ENCODE measurements at places on chromosomes 11 and 22. TPM values are rescaled to one million over a fixed set of nuclear protein-coding genes. Genes with fewer than 3 reads are reported as not detected.

DNA sequence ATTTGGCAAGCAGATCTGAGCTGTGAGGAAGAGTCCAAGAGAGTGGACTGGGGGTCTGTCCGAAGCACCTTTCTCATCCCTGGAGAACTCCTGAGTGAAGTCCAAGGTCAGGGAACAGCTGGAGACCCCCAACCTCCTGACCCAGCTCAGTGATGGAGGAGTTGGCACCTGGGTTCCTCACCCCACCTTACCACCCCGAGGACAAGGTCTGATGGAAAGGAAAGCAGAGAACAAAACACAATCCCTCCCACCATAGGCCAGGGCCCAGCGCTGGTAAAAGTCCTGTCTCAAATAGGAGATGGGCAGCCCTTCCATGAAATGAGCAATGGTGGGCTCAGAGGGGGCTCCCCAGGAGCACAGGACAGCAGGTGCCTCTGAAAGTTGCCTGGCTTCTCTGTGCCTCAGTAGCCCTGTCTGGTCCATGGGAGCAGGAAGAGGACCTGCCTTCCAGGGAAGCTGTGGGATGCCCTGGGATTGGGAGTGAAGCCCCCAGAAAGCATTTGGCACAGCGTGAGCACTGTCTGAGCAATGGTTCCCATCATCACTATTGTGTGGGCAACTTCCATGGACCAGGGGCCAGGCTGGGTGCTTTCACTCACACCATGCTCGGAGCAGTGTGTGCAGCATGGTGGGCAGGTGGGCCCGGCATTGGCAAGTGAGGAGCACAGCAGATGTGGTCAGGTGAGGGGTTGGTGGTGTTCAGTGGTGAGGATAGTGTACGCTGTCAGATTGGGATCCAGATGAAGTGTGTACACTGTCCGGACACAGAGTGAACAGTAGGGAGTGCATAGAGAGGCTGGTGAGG is 7.5 kb downstream of the TRIM29 start:
- no peak for DNase-seq
- H3K36me3 ChIP-seq: no peaks in the 10 kb centered on the region
- no peaks in the 10 kb centered on the region for H3K4me1 ChIP-seq
- H3K27ac ChIP-seq: no peak overlapping the region
- H3K27me3 ChIP-seq: no peaks in the 10 kb centered on the region

- no peak overlapping the region for H3K27ac ChIP-seq
- no peaks in the 10 kb centered on the region for H3K36me3 ChIP-seq
- no peaks in the 10 kb centered on the region for H3K27me3 ChIP-seq
- no peaks in the 10 kb centered on the region for H3K4me1 ChIP-seq
These were observed 298.7 kb downstream of the SHANK2 start for GRCh38 chr11:70953720-70954119.

- DNase-seq: no peak
- no peaks in the 10 kb centered on the region for H3K36me3 ChIP-seq
- no peak overlapping the region for H3K27ac ChIP-seq
- no peak overlapping the region for H3K4me3 ChIP-seq
- H3K27me3 ChIP-seq: no peaks in the 10 kb centered on the region
These were observed 148.1 kb downstream of the FAM76B start for GRCh38 chr11:95641495-95641894.

IL10RA gene
- not detected for total RNA-seq

DNA sequence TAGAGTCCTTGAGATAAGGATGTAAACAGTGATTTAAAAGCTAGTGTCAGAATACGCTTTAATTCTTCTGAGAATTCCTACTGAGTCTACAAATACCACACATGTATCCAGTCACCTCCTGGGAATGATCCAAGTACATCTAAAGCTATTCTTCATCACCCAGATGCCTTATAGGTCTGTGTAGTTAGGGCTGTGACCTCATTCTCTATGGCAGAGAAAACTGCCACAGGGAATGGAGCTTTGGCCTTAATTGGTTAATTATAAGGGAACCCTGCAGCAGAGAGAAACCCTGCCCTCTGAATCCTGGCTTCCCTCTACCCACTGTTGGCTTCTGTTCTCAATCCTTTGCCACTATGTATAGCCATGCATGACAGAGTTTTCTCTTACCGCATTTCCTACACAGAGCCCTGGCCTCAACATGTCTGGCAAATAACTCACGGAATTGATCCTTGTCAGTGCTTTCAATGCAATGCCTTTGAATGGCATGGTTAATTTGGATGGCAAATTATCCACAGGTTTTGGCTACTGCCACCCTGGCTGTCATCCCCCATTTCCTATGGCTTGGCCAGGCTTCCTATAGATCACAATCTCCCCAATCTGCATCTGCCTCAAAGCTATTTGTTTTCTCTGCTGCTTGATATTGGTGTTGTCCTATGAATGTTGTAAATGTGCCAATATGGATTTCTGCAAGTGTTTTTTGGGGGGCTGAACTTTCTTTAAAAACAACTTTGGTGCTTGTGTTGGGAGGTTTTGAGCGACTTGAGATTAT is 2.9 kb downstream of the DIXDC1 start:
- H3K4me3 ChIP-seq: no peak overlapping the region
- peaks cover 71% of the 10 kb centered on the region for H3K4me1 ChIP-seq

SLC22A6 gene
- not detected for total RNA-seq

DNA sequence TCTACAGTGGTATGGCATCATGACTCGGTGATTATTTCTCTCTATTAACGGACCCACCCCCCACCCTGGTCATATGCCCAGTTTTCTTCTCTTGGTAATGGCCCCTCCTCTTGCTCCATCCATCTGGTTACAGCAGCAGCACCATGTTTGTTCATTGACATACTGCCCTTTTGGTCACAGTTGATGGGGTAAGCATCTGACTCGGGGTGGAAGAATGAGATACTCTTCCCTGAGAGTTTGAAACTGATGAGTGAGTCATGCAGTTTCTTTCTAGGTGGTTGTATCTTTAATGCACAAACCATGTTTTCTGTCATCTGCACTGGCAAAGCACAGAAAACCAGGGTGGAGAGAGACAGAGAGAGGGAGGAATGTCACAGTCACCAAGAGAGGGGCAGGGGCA is 126.0 kb downstream of the SYN3 start:
- H3K4me1 ChIP-seq: no peaks in the 10 kb centered on the region
- H3K4me3 ChIP-seq: no peak overlapping the region
- no peak overlapping the region for H3K27ac ChIP-seq
- H3K27me3 ChIP-seq: no peaks in the 10 kb centered on the region
- no peak for DNase-seq
- H3K36me3 ChIP-seq: no peaks in the 10 kb centered on the region

DNA sequence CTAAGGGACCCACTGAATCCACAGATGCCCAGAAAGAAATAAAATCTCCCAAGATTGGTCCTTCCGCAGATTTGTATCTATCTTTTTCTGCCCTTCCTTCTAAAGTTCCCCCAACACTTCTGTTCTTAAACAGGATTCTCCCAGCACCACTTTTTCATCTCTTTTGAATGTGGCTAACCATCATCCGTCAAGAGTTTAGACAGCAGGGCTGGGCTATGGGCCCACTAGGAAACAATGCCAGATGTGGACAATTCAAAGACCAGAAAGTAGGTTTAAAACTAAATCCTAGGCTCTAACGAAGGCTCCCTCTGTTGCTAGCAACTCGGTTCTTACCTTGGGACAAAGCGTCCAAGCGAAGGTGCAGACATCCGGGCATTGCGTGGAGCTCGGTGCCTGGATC is 100.0 kb downstream of the AMBRA1 start:
- DNase-seq: no peak
- peaks cover 7% of the 10 kb centered on the region for H3K36me3 ChIP-seq
- no peaks in the 10 kb centered on the region for H3K27me3 ChIP-seq
- no peak overlapping the region for H3K4me3 ChIP-seq

DNA sequence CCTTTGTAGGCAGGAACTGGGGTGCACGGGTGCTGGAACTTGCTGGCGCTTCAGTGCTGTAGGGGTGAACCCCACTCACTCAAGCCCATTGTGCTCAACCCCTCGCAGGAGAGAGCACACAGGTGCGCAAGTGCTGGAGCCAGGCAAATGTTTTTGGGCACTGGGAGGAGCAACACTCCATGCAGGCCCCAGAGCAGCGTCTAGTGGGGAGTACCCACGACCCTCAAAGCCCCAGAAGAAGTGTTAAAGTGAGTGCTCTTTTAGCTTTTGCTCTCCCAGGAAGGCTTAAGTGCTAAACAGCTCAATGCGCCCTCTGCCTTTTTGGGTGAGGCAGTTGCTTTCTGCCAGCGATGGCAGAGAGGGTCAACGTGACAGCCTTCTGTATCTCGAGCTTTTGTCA is 282.2 kb upstream of the ARHGAP42 start:
- H3K36me3 ChIP-seq: no peaks in the 10 kb centered on the region
- no peak overlapping the region for H3K4me3 ChIP-seq
- DNase-seq: no peak
- H3K4me1 ChIP-seq: peaks cover 28% of the 10 kb centered on the region
- H3K27ac ChIP-seq: peak overlapping the region; percentile 81
- H3K27me3 ChIP-seq: no peaks in the 10 kb centered on the region

GRCh38 chr22:25374869-25375268 is 155.4 kb downstream of the CRYBB2 start:
- peaks cover 83% of the 10 kb centered on the region for H3K36me3 ChIP-seq
- H3K27ac ChIP-seq: no peak overlapping the region
- no peak for DNase-seq
- H3K4me1 ChIP-seq: no peaks in the 10 kb centered on the region

DNA sequence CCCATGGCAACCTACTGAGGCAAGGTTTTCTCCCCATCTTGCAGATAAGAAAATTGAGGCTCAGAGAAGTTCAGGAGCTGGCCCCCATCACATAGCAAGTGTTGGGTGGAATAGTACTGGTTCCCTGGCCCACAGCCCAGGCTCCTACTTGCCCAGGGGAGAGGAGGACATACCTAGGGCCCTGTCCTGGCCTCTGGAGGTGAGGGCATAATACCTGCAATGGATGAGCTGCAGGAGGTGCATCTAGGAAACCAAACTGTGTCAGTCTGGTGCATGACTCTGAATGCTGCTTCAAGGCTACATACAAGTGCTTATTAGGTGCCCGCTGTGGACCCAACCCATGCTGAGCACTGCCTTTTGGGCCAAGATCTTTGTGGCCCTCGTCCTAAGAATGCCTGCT is 40.0 kb upstream of the TPBGL start:
- H3K27me3 ChIP-seq: no peaks in the 10 kb centered on the region
- DNase-seq: no peak
- H3K27ac ChIP-seq: no peak overlapping the region
- peaks cover 9% of the 10 kb centered on the region for H3K4me1 ChIP-seq
- H3K36me3 ChIP-seq: no peaks in the 10 kb centered on the region

- H3K27ac ChIP-seq: no peak overlapping the region
- H3K4me3 ChIP-seq: no peak overlapping the region
- H3K36me3 ChIP-seq: no peaks in the 10 kb centered on the region
- no peaks in the 10 kb centered on the region for H3K27me3 ChIP-seq
- no peaks in the 10 kb centered on the region for H3K4me1 ChIP-seq
These were observed 613.2 kb upstream of the CHORDC1 start for GRCh38 chr11:90836031-90836430.

DNA sequence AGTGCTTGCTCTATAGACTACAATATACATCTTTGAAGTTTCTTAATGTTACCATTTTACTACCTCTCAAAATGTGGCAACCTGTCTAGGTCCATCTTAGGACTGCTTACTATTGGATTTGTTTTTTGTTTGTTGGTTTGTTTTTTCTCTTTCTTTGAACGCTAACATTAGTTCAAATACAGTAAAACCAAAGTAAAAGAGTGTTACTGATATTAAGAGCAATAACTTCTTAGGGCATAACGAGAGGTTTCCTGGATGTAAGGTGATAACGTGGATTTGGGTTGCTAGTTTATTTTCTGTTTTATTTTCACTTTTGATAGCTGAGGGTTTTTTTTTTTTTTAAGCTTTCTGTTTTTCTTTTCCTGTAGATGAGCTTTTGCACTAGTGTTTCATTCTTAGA is 43.6 kb downstream of the TMEM135 start:
- no peaks in the 10 kb centered on the region for H3K36me3 ChIP-seq
- no peak overlapping the region for H3K27ac ChIP-seq
- H3K27me3 ChIP-seq: no peaks in the 10 kb centered on the region

DNA sequence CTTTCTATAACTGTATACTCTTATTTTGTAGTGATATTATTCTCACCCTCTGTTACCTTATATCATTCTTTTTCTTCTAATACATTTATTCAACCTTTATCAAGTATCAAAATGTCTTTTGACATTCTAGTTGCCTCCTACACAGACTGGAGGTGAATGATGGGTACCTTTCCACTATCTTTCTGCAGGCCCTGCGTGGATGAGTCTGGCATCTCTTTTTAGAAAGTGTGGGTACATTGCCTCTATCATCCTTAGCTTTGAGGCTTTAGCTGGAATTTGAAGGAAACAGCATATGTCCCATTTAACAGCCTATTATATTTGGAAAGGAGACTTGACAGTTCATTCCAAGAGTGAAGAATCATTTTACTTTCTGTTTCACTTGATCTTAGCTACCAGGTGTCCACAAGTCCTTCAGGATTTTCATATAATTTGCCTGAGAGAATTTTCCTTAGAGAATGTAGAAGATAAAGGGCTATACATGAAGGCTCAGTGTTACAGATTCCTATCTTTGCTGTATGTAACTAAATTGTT is 192.0 kb downstream of the CWF19L2 start:
- H3K27ac ChIP-seq: no peak overlapping the region
- no peak for DNase-seq
- H3K4me3 ChIP-seq: no peak overlapping the region
- no peaks in the 10 kb centered on the region for H3K4me1 ChIP-seq

DNA sequence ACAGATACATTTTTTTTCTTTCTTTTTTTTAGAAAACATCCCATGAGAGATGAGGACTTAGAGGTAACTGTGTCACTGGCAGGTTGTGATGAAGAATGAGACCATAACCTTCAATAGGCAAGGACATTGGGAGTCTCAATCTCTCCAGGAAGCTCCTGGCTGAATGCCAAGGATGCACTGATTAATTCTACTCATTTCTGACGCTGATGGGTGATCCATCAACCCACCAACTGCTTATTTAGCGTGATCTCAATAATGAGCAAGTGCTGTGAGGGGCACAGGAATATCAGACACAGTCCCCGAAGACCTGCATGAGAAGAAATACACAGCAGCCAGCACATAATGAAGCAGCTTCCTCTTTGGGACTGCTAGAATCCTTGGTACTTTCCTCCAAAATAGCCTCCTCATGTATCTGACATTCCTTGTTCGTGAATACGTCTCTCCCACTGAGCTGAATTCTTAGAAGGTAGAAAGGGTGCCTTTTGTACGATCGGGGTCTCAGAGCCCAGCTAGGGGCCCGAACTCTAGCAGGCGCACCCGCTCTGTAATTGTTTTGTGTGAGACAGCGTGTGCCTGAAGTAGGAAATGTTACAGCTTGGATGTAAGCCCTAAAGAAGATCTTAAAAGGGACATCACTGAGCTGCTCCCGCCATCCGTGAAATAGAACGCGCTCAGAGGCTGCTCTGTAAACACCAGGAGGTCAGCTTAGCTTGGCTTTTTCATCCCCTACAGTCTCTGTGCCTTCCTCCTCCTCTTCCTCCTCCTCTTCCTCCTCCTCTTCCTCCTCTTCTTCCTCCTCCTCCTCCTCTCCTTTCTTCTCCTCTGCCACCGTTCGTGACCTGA is 7.2 kb downstream of the CLMP start:
- H3K27me3 ChIP-seq: no peaks in the 10 kb centered on the region
- DNase-seq: no peak
- H3K4me3 ChIP-seq: 0 out of 2 replicates have a peak overlapping the region, but pooled peaks have one; percentile 4
- H3K27ac ChIP-seq: peak overlapping the region; percentile 25

DERL3 gene
- not detected for total RNA-seq

APOBEC3B gene
- 3.5 TPM for total RNA-seq

CNTF gene
- total RNA-seq: 0.16 TPM
